Activated CD4-positive, CD25-positive, alpha-beta regulatory T cell (primary cell): ENCODE measurements at places on chromosomes 16 and 17.

GRCh38 chr17:32861981-32862380 lies 14.9 kb downstream of the MYO1D start:
- no peak for DNase-seq

- DNase-seq, result no peak
Observed at GRCh38 chr17:42311240-42312034, 23.1 kb downstream of the STAT5A start.

GRCh38 chr17:12107905-12108304 lies 87.2 kb downstream of the MAP2K4 start:
- DNase-seq, result no peak

DNA sequence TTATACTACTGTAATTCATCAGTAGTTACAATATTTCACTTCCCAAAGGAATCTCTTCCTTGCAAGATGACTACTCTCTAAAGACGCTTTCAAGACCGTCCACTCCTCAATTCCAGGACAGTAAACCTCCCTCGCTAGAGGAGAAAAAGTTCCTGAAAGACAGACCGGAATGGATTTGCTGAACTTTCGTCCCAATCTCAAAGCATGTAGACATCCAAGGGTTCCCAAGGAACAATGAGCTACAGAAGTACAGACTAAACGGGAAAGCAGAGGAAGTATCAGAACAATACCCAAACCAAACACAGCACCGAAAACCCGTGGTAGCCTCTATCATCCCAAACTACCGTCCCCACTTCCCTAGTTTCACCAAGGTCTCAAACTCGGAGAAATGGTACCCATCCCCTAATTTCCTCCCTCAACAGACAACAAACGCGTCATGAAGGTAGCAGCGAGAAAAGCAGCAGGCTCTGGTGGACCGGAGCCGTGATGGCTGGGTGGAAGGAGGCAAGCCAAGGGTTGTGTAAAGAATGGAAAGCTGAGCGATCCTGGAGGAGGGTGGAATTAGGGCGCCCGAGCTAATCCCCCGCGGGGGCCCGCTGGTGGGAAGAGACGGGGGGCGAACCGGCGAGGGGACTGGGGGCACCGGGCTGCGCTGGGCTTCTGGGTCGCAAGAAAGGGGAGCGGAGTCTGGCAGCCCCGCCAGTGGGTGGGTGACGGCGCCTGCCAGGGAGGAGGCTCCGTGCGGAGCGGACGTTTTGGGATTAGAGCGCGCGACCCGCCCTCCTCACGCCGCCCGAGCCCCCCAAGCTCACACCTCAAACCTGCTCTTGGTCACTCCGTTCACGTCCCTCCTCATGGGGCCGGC lies 647 bp downstream of the FBXL20 start:
- no peak for DNase-seq

DNA sequence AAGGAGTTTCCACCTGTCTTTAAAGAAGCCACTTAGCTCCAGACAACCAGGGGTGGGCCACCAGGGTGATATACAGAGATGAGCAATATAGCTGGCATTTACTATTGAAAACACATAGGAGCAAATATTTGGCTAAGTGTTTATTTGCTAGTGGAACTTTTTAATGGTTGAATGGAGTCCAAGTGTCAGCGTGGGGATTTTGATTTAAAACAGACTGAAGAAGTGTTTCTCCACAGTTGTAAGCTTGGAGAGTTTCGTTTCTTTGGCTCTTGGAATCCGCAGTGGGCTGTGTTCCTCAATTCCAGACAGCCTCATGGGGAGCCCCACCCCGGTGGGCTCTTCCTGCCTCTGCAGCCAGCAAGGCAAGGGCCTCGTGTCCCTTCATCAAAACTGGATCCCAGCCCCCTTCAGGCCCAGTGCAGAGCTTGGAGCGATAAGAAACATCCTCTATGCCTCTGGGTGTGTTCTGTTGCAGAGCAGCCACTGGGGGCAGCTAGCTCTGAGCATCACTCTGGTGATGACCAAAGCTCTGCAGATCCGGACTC lies 36.1 kb downstream of the NOG start:
- no peak for DNase-seq

DNA sequence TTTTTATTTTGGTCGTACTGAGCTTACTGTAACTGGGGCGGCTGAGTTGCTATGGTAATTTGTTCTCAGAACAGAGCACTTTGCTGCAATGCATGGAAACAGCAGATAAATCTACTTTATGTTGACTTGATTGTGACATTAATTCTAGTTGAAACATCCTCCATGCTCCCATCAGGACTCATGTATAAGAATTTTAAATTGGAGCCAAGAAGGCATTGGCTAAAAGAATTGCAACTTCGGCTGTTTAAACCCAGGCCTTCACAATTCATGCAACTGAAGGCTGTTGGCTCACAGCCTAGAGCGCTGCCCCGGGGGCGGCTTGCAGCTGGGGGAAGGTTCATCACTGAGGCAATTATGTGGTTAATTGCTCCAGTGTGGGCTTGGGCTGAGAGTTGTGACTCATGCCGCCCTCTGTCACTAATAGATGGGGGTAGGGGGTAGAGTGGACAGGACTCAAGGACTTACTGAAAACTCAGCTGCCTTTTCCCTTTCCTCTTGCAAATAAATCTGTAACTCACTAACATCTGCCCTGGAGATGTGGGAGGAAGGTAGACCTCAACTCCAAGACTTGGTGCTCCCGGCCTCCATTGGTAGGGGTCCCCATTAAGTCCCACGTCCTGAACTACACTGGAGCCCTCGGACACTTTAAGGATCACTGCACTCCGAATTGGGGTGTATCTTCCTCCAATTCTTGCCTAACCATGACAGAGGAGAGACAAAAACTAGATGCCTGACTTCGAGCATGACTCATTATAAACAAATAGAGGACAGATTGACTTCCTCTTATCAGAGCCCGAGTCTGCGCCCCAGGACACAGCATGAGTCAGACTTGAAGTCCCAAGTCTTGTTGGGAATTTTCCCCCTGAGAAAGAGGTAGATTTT lies 37.5 kb downstream of the ERCC4 start:
- no peak for DNase-seq

GRCh38 chr17:1999557-2000251 lies 25.4 kb downstream of the RTN4RL1 start:
- DNase-seq, result no peak

DNA sequence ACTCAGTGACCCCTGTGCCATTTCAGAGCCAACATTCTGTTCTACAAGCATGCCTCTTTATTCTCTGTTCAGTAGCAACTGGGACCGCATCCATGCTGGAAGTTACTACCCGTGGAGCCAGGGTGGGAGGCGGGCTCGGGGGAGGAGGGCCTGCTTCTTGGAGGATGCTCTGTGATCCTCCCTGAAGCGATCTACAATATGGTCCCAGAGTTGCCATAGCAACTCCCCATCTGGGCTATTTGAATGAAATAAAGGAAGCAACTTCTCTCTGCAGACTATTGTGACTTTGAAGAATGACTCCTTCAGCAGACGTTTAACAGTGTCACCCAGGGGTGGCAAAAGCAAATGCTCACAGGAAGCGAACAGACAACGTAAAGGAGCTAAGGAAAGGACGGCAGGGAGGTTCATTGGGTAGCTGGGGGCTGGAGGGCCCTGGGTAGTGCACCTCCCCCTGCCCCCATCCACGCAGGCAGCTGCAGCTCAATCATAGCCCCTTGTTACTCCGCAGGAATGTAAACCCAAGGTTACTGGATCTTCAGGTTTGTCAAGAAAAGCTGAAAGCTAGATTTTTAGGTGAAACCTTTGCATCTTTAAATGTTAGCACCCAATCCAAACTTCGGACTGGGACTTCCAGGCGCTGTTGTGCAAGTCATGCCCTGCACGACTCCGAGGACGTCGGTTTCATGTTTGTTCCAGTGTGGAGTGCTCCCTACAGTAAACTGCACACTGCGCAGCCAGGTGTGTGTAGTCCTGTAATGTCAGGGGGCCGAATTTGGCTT lies 51.1 kb upstream of the MEAK7 start:
- no peak for DNase-seq

DNA sequence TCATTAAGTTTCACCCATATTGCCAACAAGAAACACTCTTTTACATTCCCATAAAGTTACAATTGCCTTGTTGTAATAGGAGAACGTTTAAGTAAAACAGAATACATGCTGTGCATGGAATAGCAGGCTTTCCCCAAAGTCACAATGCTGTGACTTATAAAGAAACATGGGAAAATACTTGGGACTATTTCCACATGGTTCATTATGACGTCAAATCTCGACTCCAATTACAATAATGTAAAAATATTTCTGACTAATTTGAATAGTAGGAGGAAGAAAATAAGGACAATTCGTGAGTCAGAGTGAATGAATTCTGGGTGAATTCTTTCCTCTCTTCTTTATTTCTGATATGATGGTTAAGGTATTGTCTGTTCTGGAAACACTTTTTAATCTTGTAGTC lies 52.8 kb downstream of the CDH11 start:
- no peak for DNase-seq

- no peak for DNase-seq
Observed at GRCh38 chr17:4490109-4490591, 8.5 kb upstream of the SPNS2 start.

- no peak for DNase-seq
Observed at GRCh38 chr16:28029387-28030002, 34.0 kb downstream of the GSG1L start.

DNA sequence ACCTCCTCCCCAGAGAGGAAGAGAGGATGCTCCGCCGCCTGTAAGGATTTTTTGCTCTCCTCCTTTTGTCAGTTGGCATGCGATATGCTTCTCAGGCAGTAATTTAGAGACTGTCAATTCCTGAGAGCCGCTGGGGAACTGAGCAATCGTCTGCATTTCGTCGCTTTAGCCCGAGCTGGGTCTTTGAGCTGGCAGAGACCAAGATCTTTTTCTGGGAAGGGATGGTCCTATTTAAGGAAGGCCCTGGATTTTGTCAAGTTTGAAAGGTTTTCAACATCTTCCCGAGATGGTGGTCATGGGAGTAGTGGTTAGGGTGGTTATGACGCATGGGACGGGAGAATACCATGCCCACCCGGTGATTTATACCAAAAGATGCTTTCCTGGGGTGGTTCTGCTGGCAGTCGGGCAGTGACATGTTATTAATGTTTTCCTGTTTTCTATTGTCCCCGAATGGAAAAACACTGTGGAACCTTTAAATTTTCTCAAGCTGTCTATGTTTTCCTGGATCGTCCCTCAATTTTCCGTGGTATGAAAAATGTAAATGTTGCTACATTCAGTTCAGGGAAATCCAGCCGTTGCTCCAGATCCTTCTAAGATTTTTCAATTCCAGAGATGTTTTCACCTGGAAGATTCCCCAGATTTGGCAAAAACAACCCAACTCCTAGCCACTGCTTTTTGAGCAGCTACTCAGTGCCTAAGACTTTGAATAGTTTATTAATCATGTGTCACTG lies 586.4 kb downstream of the MAF start:
- no peak for DNase-seq

DNA sequence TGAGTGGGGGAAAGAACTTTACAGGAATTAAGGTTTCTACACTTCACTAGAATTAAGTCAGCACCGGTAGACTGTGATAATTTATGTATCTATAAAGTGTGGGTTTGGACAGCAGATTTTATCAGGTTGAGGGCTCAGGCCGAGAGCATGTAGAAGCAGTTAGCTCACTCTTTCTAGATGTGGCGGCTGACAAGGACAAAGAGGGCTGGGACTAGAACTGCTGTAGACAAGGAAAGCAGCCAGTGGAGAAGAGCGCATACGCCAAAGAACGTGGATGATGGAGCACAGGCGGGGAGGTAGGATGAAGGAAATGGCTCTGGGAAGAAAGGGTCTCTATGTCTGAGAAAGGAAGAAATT lies 504 bp upstream of the GOSR1 start:
- no peak for DNase-seq

- no peak for DNase-seq
Observed at GRCh38 chr16:77898671-77899211, 110.4 kb downstream of the VAT1L start.

- DNase-seq, result no peak
Observed at GRCh38 chr17:70172923-70173322, 3.6 kb downstream of the KCNJ2 start.

GRCh38 chr16:85998868-85999729 lies 100.1 kb downstream of the IRF8 start:
- no peak for DNase-seq

DNA sequence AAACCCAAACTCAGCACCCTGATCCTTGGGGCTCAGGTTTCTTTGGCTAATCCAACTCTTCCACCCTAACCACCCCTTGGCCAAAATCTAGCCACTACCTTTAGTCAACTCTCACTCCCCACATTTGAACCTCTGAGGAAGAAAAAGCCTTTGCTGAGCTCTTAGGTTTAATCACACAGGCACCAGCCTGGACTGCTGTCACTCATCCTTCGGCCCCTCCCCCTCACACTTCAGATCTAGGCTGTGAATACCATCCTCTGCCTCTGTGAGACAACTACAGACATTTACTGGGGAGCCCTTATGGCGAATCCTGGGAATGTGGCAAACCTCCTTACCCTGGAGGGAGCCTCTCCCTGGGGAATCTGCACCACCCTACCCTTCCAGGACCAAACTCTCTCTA lies 5.3 kb upstream of the RNASEK start:
- DNase-seq, result no peak

DNA sequence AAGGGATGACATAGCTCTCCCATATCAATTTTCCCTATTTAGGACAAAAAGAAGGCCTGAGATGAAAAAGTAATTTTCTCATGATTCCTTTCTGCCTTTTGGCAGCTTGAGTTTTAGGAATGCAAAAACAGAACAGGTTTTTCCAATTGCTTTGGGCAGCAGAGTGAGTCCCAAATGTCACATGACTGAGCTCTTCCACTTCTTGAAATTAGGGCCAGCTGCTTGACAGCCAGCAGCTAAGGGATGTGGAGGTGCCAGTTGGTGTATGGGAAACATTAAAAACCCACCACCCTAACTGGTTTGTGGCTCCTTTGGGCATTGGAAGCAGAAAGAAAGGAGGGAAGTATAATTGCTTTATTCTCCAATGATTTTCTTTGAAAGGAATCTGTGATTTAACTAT lies 133.8 kb upstream of the FAM20A start:
- DNase-seq, result no peak

DNA sequence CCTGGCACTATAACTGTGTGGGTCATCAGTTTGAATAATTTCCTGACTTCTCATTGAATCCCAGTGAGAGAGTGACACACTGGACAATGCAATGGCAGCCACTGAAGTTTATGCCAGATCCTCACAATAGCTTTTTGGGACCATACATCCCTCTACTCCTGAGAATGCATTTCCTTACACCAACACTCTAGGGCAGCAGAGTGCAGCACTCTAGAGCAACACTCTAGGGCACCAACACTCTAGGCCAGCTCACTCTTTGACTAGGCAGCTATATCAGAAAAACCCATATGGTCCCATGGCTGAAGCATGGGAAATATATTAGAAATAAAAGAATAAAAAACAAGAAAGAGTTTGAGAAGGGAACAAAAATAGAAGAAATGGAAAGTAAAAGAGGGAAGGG lies 309.2 kb downstream of the MAP2K6 start:
- DNase-seq, result no peak

GRCh38 chr17:83080858-83081683 lies 1.7 kb downstream of the METRNL start:
- DNase-seq, result no peak

GRCh38 chr16:68073902-68074760 lies 11.0 kb upstream of the NFATC3 start:
- DNase-seq, result no peak

- no peak for DNase-seq
Observed at GRCh38 chr17:79841369-79842135, 2.3 kb upstream of the CBX4 start.
